ENCODE measurements at places on chromosomes 16 and 17.

DNA sequence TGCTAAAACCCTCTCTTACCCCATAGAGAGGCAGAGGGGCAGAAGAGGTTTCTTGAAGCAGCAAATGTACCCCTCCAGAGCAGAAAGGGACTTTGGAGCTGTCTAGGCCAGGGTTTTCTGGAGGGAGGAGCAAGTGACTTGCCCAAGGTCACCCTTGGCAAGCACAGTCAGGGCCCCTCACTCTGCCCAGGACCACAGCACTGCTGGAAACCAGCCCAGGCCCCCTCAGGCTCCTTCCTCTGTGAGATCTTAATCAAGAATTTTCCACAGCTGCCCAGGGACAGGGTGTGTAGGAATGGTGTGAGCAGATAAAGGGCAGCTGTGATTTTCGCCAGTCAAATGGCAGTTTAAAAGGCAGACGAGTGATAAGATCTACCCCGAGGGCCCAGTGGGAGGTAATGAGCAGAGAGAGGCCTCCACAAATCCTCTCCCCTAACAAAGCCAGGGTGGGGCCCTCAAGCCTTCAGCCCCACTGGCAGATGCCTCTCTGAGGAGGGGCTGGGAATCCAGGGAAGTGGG lies 3.9 kb upstream of the SLC12A3 start:
- no peak for DNase-seq

DNA sequence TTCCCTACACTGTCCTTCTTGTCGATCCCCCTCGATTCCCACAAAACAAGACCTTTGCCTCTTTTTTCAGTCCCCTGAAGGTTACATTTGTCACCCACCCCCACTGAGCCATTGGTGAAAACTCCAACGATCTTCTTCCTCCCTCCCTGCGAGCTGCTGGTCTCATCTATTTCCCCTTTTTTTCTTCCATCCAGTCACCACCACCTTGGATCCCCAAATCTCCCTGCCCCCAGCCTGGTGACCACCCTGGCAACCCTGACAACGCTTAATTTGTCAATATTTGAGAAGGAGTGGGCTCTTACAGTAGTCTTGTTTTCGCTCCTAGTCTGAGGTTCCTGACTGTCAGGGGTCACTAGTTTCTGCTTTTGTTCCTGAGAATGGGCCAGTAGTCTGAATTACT lies 62.9 kb downstream of the SMPD3 start:
- no peak for DNase-seq

- no peak for DNase-seq
Measured at GRCh38 chr16:22220714-22221113, 14.6 kb downstream of the EEF2K start.

GRCh38 chr17:37717627-37718323 lies 27.1 kb downstream of the HNF1B start:
- DNase-seq = no peak

DNA sequence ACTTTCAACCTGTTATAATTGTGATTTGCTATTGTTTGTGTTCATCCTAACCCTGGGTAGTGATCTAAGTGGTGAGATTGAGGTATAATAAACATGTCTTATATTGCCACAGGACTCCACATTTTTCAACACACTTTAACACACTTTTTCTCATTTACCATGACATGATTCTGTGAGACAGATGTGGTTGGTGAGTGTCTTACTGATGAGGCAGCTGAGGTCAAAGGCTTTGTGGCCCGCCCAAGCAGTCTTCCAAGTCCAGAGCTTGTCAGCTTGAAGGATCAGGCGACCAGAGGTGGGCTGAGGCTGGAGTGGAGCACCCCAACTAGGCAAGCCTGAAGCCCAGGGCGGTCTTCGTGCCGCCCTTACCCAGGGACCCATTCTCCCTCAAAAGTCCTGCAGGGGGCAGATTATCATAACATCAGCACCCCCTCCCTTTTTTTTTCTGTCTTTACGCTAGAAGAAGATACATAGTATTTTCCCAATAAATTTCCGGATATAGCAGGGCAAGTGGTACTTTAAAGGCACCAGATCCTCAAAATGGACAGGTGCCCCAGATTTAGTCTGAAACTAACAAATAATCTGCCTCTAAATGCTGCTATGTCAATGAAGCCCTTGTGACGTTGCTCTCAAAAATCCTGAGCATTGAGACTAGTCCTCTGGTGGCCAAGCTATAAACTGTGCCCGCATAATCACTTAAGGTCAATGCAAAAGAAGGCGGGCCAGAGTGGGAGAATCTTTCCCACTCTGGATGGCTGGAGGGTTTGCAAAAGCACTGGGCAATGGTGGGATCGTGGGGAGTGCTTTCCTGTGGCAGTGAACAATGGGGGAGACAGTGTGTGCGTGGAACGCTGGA lies 21.1 kb downstream of the KCTD19 start:
- DNase-seq = no peak

DNA sequence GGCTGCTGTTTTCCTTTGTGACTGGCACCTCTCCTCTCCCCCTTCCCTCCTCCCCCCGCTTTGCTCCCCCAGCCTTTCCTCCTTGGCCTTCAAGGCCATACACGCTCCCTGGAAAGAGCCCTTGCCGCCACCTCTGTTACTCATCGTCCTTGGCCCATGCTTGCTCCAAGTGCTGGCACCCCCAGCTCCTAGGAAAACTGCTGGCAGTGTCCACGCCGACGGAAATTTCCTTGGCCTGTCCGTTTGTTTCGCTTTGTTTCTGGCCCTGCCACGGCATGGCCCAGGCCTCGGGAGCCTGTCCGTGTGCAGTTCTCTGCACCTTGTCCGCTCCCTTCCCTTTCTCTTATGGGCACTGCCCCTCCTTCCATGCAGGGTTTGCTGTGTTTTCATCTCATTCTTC lies 18.0 kb downstream of the CA5A start:
- DNase-seq = no peak

GRCh38 chr17:29645515-29646051 lies 22.9 kb upstream of the CORO6 start:
- DNase-seq = no peak

- DNase-seq = no peak
Measured at GRCh38 chr16:2466667-2467527, 4.2 kb upstream of the NTN3 start.

- no peak for DNase-seq
Measured at GRCh38 chr16:70432356-70432722, 6.6 kb downstream of the ST3GAL2 start.
